ENCODE measurements at places on chromosomes 12 and 14. TPM values are rescaled to one million over a fixed set of nuclear protein-coding genes. Genes with fewer than 3 reads are reported as not detected.

Gene DLK1
- 5.2 TPM for polyA plus RNA-seq

Gene BRF1
- 40.0 TPM for polyA plus RNA-seq

Gene NOPCHAP1
- 11.0 TPM for polyA plus RNA-seq

- DNase-seq = no peak
Measured at GRCh38 chr14:74927225-74927624, 4.2 kb upstream of the RPS6KL1 start.

GRCh38 chr12:50353869-50354593, 42.4 kb downstream of the FAM186A start:
- DNase-seq = no peak

- DNase-seq = no peak
Measured at GRCh38 chr14:95679148-95679815, 6.9 kb upstream of the TCL1B start.

DNA sequence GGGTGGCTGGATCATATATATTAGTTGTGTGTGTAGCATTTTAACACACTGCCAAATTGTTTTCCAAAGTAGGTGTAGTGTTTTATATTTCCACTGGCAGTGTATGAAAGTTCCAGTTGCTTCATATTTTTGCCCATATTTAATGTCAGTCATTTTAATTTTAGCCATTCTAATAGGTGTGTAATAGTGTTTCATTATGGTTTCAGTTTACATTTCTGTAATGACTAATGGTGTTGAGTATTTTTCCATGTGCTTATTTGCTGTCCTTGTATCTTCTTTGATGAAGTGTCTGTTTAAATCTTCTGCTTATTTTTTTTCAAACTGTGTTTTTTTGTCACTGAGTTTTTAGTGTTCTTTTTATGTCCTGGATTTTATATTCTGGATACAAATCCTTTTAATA, 8.7 kb downstream of the TBC1D15 start:
- no peak for DNase-seq

GRCh38 chr14:60649875-60650372, 647 bp upstream of the SIX1 start:
- no peak for DNase-seq

GRCh38 chr12:6205144-6205539, 4.9 kb downstream of the CD9 start:
- DNase-seq = no peak

- no peak for DNase-seq
Measured at GRCh38 chr12:77325511-77326236, 260.3 kb upstream of the E2F7 start.

- no peak for DNase-seq
Measured at GRCh38 chr12:43436597-43436996, 115.4 kb downstream of the ADAMTS20 start.
